ENCODE measurements at places on chromosomes 6 and 20.

DNA sequence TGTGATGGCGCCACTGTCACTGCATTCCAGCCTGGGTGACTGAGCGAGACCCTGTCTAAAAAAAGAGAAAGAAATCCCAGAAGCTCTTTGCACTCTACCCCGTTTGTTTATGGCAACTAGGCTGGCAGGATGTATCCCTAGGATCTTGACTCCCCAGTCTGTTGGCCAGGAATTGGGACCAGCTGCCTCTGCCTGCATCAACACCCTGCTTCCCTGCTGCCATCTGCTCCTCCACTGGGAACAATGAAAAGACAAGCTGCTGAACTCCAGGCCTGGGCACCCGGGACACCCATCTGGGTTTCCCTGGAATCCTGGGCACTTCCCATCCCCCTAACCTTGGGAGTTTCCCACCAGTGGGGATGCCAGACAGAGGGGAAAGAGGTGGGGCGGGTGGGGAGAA is 64.9 kb downstream of the CPNE5 start:
- no peak for DNase-seq

- DNase-seq = no peak
These were observed 30.3 kb downstream of the TBPL1 start for GRCh38 chr6:133983099-133983939.

DNA sequence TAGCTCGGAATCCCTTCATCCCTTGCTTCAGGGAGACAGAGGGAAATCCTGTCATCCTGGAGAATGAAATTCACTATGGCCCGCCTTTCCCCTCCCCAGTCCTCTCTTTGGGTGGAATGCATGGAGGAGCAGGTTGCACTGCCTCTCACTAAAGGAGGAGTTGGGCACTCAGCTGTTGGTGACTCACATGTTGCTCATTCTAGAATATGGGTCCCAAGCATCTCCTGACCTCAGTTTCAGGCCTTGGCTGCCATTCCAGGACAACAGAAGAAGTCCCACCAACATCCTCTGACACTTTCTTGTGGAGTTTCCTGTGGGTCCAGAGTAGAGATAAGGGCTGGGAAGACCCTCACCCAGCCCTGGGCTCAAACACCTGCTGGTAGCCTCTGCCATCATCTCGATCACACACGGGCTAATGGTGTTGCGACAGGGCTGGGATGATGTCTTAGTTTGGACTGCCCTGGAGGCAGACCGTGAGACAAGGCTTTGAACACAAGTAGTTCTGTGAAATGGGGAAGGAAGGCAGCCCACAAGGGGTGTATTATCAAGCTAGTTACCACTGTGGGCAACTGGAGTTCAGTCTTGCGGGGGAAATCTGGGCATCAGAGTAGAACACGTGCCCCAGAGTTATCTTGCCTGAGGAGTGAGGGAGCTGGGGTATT is 52.4 kb upstream of the RNF24 start:
- peak; percentile 36 for DNase-seq

DNA sequence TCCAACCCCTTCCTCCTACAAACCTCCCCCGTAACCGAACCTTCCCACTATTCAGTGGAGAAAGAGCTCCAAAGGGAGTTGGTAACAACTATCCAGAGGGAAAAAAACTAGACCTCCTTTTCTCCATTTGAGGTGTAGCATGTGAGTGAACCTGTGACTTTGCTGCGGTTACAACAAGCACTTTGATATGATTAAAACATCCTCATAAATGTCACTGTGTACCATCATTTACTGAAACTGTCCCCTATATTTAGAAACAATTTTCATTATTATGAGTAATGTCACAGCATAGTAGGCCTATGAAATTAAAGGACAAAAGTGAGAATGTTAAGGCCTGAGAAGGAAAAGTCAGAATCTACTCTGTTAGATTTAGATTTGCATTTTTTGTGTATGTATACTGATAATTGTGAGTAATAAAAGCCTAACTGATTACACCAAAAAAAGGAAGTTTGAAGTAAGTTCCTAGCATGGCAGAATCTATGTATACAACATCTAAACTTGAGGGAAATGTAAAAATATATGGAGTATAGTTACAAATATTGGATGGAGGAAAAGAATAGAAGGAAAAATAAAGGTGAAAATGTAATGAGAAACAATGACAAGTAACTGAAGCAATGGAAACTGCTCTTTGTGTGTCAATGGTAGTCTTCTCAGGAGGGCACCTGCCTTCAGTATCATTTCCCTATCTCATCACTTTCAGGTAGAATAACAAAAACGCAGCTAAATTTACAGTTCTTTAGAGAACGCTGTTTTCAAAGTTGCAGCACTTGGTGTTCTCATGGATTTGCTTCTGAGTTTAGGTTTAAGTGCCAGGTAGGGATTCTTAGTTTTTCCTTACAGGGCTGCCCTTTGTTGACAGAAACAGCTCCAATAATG is 145.9 kb downstream of the IMPG1 start:
- no peak for DNase-seq

- DNase-seq = peak; percentile 60
These were observed 14.5 kb downstream of the CSNK2A1 start for GRCh38 chr20:528923-529604.

GRCh38 chr20:48215536-48215935 is 430.3 kb upstream of the SULF2 start:
- no peak for DNase-seq

- no peak for DNase-seq
These were observed 34.9 kb upstream of the THBS2 start for GRCh38 chr6:169288591-169288990.

DNA sequence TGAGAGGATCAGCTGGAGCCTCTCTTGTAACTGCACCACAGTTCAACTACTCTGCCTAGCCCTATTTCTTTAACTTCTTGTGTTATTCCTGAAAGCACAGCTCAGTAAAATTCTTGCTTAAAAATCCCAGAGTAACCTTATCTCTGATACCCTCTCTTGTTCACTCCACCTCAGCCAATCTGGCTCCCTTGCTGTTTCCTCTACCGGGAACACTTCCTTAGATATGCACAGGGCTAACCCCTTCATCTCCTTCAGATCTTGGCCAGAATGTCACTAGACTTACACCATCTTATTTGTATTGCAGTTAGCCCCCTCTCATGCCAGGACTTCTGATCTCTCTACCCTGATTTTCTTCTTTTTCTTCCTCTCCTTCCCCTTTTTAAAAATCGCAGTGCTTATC is 2.6 kb upstream of the ZKSCAN3 start:
- DNase-seq = no peak

DNA sequence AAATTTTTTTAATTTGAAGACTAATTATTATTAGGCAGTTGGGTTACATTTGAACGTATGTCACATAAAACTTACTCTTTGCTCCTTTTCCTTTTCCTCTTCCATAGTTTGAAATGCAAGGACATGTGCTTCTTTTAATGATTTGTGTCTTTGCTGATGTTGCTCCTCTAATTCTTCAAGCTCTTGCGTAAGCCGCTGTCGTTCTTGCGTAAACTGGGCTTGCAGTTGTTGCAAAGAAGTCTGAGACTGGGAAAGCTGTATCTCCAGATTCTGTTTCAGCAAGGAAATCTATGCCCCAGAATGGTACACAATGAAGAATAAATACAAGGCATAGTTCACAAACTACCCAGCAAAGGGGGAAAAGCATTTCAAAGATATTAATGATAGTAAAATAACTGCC is 45.1 kb upstream of the MCM9 start:
- no peak for DNase-seq

DNA sequence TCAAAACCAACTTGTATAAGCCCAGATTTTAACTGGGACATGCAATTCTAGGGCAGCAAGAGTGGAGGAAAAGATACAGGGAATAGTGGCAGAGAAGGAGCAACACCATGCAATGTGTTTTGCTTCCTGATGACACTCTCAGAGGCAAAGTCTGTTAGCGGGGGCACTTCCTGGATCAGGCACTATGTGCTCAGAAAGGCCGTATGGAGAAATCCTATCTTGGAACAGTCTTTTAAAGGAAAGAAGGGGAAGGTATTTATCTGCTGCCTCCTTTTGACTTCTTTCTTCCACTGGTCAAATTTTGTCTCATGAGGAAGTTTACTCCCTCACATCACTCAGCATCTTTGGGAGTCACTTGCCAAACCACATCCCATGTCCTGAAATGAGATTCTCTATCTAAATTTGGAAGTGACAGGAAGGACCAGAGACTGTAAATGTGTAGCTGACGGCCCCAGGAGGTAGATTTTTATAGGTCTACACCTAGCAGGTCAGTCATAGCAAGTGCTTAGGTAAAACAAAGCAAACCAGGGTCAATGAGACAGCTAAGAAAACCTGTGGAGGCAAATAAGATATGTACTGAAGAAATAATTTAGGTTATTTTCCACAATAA is 91.7 kb upstream of the ELOVL5 start:
- no peak for DNase-seq

GRCh38 chr6:142893088-142893487 is 51.9 kb downstream of the HIVEP2 start:
- peak; percentile 14 for DNase-seq

DNA sequence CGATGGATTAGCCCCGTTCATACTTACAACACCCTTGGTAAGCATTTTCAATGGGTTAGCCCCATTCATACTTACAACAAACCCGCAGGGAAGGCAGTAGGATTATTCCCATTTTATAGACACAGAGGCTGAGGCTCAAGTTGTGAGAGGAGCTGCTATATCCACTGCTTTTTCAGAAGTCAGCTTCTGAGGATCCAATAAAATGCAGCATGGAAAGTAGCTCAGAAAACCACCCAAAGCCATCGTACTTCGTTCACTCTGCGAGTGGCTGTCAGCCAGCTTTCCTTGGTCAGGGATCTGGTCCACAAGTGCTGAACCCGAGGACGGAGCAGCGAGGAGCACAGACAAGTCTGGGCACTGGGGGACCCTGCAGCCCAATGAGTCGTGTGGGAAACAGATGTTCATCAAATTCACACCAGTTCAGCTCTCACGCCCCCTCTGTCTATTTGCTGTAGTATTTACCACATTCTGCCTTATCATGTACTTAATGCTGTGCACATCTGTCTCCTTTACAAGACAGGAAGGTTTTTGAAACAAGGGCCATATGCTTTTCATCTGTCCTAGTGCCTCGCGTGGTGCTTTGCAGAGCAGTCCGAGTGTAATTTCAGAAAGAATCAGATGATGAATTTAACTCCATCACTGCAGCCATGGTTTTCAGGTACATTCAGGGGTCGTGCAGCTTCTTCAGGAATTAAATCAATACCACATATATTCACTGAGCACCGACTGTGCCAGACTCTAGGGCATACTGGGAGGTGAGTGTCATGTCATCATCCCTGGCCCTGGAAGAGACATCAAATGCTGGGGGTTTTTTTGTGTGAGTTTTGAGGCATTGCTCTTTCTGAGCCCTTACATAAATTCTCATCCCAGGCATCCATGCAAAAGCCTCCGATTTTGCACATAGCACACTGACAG is 256.9 kb downstream of the CDH26 start:
- no peak for DNase-seq

GRCh38 chr6:49556429-49556837 is 6.0 kb downstream of the C6orf141 start:
- DNase-seq = peak; percentile 77

DNA sequence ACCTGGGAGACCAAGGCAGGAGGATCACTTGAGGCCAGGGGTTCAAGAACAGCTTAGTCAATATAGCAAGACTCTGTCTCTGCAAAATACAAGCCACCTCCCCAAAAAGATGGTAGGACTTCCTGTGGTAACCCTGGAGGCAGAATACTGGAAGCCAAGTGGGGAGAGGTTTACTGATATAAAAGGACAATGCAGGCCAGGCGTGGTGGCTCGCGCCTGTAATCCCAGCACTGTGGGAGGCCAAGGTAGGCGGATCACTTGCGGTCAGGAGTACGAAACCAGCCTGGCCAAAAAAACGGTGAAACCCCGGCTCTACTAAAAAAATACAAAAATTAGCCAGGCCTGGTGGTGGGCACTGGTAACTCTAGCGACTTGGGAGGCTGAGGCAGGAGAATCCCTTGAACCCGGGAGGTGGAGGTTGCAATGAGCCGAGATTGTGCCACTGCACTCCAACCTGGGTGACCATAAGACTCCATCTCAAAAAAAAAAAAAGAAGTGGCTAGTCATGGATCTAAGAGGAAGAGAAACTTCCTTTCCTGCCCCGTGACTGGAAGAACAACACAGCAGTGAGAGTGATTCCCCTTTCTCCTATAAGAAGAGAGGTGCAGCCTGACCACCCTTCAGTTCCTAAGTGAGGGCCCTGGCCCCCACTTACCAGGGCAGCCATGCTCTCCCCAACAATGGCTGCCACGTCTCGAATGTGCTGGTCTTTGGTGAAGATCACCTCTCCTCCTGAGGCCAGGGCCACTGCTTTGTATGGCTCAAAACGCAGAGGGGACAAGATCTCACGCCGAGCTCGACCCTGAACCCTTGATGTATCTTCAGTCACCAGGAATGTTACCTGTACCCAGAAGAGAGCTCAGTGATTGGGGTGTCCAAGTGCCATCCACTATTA is 6.2 kb downstream of the SAPCD1 start:
- no peak for DNase-seq

DNA sequence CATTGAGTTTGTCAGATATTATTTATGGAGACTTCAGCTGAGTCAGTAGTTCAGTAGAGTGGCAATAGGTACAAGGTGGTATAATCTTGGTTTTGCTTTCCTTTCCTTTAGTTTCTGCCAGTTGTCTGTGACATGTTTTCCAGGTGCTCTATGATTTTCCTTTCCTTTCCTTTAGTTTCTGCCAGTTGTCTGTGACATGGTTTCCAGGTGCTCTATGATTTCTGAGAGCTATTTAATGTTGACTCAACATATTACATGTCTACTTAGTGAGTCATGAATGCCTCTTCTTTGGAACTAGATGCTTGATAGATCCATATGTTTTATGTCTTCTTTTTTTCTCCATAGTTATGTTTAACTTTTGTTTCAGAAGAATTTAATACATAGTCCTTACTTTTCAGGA is 186.4 kb upstream of the DEFB112 start:
- no peak for DNase-seq

- no peak for DNase-seq
These were observed 42.5 kb downstream of the SPDEF start for GRCh38 chr6:34513646-34514045.

GRCh38 chr20:44073675-44074071 is 113.3 kb downstream of the JPH2 start:
- DNase-seq = no peak

DNA sequence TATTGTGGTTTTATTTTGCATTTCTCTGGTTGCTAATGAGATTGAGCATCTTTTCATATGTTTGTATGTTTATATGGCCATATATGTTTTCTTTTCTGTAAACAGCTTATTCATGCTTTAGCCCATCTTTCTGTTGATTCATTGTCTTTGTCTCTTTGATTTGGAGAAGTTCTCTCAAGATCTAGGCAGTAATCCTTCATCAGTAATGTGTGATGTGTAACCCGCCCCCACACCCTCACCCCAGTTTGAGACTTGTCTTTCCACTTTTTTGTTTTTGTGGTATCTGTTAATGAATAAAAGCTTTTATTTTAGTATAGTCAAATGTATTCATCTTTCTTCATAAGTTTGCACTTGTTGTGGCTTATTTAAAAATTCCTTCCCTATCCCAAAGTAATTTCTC is 26.0 kb downstream of the ZC3H12D start:
- DNase-seq = no peak

GRCh38 chr20:20793591-20793990 is 81.1 kb upstream of the RALGAPA2 start:
- no peak for DNase-seq

Measured in SW 1271 (cell line).